ENCODE measurements at places on chromosomes 7 and 10.

DNA sequence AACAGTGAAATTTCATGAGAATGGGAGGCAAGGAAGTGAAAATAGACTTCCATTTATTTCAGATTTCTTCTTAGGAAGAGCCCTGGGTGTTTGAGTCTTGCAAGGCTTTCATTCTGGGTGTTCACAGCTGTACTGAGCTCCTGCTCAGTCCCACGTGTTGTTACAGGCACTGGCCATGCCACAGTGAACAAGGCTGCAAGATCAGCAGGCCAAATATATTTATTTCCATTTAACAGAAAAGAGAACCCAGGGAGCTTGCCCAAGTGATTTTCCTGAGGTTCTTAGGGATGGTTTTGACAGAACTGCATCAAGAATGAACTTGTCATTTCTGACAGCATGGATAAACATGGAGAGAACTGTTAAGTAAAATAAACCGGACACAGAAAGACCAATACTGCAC is 54.5 kb upstream of the CD36 start:
- DNase-seq, result no peak

DNA sequence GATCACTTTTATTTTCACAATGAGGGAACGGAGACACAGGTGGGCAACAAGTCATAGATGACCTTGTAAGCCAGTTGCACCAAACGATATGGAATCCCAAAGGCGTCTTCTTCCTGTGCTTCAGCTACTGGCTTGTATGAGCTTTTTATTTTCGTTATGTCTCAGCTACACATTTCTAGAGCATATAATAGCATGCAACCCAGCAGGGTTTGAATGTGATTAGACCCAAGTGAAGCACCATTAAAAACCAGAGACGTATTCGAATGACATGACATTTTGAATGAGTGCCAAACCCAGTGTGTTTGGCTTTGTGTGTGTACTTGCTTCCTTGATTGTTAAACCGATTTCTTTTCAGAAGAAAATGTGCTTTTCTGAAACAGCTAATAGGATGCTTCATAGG is 963.2 kb upstream of the CELF2 start:
- no peak for DNase-seq

- peak; percentile 36 for DNase-seq
These were observed 188.7 kb downstream of the PPP1R9A start for GRCh38 chr7:95095966-95096540.

GRCh38 chr7:16975712-16976111 is 93.9 kb upstream of the AGR3 start:
- DNase-seq, result no peak

GRCh38 chr7:73879977-73880681 is 19.2 kb downstream of the TMEM270 start:
- DNase-seq, result no peak

GRCh38 chr7:102891693-102892261 is 21.0 kb upstream of the LRRC17 start:
- peak; percentile 66 for DNase-seq

- no peak for DNase-seq
These were observed at the start of gene CHST3 for GRCh38 chr10:71964098-71964742. Gene CHST3 (plus strand): TSS chr10:71964395. CDS start chr10:72005843, 41,448 bp downstream.

GRCh38 chr7:28922624-28923331 is 35.4 kb downstream of the TRIL start:
- DNase-seq, result peak; percentile 58

DNA sequence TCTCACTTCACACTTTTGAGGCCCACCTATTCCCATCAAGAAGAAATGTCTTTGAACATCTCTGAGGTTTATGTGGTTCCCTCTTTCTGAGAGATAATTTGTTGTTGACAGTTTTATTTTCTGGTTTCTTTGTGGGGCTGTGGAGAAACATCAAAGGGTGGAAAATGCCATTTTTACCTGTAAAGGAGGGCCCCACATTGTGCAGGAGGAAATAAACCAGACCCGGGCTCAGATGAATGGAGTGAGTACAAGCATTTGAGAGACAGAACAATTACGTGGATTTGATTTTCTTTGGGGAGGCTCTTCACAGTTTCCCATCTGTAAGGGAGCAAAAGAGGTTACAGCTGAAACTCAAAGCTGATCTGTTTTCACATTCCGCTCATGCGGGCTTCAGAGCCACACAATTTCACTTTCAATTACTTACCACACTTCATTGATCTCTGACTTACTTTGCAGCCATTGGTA is 29.8 kb downstream of the ITPRIP start:
- DNase-seq, result no peak

GRCh38 chr7:29197916-29198315 is 3.3 kb downstream of the CHN2 start:
- DNase-seq, result no peak

- DNase-seq, result no peak
These were observed 162.2 kb downstream of the RAPGEF5 start for GRCh38 chr7:22194658-22195273.

DNA sequence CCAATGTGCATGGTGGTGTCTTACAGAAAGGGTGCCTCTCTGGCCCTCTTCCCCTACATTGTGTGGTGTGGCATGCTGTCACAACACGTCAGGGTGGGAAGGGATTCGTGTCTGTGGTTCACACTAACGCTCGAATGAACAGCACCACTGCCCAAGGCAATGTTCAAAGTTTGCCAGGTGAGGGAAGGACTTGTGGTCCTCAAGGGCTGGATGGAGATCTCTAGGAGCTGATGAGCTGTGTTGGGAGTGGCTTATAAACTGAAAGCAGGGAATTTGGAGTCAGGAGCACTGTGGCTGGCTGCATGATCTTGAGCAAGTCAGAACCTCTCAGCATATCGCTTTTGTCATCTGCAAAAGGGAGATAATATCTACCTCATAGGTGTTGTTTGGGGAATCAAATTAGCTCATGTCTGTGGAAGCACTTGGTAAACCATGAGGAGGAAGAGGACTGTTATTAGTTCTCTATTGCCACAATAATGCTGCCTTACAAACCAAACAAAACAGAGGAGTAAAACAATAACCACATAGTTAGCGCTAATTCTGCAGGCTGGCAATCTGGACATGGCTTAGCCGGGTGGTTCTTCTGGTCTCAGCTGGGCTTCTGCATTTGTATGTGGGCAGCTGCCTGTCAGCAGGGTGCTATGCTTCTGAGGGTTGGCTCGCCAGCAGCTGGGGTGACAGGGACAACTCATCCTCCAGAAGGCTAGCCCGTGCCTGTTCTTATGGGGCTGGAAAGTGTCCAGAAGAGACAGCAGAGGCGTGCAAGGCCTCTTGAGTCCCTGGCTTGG is 22.9 kb upstream of the C10orf105 start:
- no peak for DNase-seq

DNA sequence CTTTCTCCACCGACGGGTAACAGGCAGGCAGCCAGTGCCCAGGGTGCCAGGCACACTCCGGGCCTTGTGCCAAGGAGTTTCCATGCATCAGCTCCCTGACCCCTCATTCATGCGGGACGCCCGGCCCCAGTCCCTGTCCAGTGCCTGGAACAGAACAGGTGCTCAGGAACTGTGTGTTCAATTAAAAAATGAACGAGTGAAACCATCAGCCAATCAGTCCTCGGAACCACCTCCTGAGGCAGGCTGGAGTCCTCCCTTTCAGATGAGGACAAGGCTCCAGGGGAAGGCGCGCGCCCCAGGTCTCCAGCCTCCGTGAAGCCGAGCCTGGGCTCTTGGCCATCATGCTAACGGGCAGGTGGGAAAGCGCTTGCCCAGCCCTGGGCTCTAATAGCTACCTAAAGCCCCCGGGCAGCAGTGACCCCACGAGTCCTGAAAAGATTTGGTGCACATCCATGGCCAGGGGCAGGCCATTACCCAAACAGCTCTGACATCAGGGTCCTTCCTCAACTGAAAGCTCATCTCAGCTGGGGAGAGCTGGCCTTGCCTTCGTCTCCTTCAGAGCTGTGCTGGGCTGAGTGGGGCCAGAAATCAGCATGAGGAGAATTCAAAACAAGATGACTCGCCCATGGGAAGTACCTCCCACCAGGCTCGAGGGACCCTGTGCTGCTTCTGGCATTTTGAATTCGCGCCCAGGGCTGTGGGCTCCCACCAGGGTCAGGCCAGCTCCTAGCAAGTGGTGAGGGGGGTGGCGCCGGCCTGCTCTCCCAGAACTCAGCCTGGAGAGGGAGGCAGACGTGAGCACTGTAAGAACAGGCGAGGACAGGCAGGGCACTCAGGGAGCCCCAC is 200.5 kb downstream of the MAD1L1 start:
- no peak for DNase-seq

GRCh38 chr7:107064255-107064654 is 19.8 kb downstream of the PRKAR2B start:
- DNase-seq, result no peak

DNA sequence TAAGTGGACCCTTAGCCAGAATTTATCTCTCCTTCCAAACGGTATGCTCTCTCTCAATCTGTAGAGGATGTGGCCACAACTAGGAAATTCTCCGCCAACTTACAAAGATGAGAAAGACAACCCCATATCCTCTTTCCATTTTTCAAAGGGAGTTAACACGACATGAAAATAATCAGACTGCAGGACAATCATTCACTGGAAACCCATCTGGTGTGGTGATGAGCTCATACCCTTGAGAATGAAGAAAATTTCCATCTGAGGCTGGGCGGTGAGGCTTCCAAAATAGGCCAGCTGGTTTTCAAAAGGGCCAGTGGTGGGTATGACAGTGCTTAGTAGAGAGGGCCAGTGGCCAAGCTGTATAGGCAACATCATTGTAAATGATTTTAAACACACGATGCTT is 369.6 kb downstream of the FRMD4A start:
- DNase-seq, result peak; percentile 95

GRCh38 chr10:92550924-92551323 is 23.0 kb downstream of the IDE start:
- DNase-seq, result no peak

DNA sequence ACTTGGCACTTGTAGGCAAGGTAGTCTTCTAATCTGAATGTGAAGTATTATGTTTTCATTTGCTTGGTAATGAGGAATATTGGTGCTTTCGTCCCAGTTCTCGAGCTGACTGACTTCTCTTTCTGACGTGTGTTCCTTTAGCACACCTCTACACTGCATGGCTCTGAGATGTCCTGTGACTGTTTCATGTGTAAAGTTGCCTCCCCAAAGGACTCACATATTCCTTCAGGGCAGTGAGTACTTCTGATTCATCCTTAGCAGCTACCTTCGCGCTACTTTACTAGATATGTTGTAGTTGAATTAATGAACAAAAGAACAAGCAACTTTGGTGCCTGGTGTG is 113.7 kb downstream of the EGFR start:
- DNase-seq, result no peak

GRCh38 chr10:130018265-130018664 is 54.2 kb upstream of the EBF3 start:
- peak; percentile 20 for DNase-seq

DNA sequence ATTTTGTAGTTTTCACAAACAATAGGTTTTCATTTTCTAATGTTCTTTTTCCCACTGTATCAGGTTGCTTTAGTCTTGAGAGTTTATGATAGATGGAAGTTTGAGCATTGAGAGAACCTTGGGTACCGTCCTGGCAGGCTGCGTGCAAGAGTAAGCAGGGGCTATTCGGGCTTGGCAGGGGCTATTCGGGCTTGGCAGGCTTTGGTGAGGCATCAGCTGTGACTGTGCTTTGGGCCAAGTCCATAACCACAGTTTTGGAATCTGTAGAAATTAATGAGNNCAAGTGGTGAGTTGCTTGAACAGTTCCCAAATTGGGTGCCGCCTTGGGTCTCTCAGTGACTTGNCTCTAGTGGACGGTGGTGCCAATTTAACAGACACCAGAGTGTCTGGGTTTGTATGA is 424.6 kb downstream of the PAXIP1 start:
- no peak for DNase-seq

- DNase-seq, result no peak
These were observed 14.3 kb downstream of the TES start for GRCh38 chr7:116224492-116225098.

DNA sequence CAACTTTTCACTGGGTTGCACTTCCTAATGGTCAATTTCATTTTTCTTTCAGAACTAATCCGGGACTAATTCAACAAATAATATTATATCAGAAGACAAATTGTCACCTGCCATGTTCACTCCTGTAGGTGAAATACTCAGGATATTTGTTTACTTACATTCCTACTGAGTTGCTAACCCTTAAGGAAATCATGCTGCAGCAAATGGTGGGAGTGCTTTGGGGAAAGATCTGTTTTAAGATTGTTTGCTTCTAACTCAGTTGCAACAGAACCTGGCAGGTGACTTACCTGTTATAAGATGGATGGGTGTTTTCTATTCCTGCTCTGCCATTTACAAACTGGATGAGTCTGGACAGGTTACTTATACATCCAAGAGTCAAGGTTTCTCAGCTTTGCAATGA is 81.8 kb downstream of the ZNF248 start:
- DNase-seq, result no peak

- no peak for DNase-seq
These were observed 215.7 kb downstream of the USP6NL start for GRCh38 chr10:11395581-11396310.

GRCh38 chr7:149615690-149616270 is 118.2 kb upstream of the ZNF746 start:
- DNase-seq, result no peak

- peak; percentile 57 for DNase-seq
These were observed 6.2 kb upstream of the AHCYL2 start for GRCh38 chr7:129218514-129219062.

DNA sequence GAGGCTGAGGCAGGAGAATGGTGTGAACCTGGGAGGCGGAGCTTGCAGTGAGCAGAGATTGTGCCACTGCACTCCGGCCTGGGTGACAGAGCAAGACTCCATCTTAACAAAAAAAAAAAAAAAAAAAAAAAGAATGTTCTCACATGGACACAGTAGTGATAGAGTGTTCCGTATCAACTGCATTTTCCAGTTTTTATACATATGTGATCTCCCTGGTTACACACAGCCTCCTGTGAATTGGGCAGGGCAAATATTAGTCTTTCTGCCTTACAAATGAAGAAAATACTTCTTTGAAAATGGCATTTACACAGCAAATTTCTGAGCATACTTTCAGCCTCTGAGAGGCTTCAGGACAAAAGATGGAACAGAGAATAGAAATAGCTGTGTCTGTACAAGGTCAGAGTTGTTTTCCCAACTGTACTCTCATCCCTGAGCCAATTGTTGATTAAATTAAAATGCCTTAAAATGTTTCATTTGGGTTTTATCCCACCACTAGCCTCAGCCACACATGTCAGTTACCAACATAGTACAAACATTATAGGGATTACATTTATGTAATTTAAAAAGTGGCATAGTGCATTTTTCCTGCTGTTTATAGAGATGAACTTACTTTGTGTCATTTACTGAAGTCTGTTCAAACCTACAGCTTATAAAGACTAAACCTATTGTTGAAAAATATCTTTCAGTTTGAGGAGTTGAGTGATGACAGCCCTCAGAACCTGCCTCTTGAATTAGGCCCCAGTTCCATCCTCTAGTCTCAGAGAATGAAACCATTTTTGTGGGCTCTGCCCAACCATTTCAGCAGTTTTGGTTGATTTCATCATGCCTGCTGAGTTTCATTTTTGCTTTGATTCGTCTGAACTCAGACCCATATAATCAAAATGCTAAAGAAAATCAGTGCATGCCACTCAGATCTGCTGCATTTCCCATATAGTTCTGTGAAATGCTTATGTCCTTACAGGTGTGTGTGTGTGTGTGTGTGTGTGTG is 609.4 kb upstream of the C7orf33 start:
- DNase-seq, result no peak

DNA sequence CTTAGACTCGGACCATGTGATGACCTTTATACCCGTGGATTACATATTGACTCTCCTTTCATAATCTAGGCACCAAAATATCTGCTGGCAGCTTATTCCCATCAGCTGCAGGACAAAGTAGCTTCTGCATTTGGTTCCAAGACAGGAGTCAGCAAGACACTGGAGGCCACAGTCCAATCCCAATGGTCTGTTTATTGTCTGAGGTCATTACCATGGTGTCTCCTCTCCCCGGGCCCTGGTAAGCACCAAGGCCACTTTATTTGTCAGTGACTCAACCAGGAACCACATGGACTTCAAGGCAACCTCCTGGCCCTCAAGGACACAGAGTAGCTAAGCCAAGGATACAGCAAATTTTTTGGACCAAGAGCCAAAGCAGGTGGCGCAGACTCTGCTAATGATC is 36.1 kb downstream of the KCNMA1 start:
- DNase-seq, result no peak
